Stimulated activated CD8-positive, alpha-beta memory T cell treated with anti-CD3 and anti-CD28 coated beads, Interleukin-12 subunit alpha, Interleukin-12 subunit beta, amount 100 ng/mL, for 1 hour (primary cell): ENCODE measurements at places on chromosomes 1 and 21.

DNA sequence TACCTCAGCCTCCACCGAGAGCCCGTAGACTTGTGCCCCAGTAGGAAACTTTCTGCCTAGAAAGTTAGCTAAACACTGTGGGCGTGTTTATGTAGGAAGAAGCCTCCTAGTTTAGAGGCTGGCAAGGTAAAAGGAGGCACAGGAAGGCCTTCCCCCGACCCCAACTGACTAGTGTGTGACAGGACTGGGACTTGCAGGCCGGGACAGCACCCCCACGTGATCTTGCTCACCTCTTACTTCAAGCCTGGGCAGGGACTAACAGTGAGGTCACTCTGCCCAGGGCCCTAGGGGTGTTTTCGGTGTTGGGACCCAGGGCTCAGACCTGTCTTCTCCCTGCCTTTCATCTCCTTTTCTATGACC is 392 bp upstream of the TAGLN2 start:
- no peak for DNase-seq

DNA sequence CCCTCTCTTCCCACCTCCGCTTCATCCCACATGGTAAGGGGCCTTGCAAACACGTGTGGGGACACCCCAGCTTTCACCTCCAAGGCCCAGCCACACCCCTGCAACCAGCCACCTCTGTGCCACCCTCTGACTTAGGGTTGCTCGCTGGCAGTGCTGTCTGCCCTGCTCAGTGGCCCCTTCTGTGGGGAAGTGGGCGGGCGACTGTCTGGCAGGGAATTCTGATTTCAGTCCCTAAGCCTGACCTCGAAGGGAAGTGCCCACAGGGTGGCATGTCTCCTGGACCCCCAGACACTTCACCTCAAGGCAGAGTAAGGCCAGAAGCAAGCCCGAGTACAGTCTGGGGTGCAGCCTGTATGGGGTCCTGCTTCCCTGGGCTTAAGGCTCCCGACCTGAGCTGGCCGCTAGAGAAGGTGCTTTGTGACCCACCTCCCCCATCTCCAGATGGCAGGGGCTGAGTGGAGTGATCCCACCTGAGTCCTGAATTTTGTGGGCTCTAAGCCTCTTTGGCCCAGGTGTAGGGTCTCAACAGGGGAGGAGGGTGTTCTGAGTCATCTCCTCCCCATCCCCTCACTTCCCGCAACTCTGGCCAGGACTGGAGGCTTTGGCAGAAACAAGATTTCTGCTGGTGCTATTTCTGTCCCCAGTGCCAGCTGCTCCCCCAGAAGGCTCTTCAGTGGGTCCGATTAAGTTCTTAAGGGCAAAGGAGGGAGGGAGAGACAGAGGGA is 7.0 kb downstream of the RD3 start:
- DNase-seq = no peak

DNA sequence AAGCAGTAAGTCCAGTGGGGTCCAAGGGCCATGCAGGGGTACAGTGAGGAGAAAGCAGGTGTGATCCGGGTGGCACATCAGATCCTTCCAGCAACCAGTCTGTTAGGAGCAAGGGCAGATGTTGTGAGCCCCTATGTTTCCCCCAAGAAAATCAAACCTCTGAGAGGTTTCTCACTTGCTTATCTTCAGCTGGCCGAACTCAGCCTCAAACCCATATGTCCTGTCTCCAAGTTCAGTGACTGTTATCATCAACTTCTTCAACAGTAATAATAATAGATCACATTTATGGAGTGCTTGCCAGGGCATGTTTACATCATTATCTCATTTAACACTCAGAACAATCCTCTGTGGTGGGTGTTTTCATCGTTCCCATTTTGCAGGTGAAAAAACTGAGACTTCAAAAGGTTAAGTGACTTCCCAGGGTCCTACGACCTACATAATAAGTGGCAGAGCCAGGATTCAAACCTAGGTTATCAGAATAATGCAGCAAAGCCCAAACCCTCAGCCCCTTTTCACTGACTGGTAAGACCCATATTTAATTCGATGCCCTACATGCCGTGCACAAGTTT is 3.3 kb downstream of the CAPN2 start:
- DNase-seq = no peak

DNA sequence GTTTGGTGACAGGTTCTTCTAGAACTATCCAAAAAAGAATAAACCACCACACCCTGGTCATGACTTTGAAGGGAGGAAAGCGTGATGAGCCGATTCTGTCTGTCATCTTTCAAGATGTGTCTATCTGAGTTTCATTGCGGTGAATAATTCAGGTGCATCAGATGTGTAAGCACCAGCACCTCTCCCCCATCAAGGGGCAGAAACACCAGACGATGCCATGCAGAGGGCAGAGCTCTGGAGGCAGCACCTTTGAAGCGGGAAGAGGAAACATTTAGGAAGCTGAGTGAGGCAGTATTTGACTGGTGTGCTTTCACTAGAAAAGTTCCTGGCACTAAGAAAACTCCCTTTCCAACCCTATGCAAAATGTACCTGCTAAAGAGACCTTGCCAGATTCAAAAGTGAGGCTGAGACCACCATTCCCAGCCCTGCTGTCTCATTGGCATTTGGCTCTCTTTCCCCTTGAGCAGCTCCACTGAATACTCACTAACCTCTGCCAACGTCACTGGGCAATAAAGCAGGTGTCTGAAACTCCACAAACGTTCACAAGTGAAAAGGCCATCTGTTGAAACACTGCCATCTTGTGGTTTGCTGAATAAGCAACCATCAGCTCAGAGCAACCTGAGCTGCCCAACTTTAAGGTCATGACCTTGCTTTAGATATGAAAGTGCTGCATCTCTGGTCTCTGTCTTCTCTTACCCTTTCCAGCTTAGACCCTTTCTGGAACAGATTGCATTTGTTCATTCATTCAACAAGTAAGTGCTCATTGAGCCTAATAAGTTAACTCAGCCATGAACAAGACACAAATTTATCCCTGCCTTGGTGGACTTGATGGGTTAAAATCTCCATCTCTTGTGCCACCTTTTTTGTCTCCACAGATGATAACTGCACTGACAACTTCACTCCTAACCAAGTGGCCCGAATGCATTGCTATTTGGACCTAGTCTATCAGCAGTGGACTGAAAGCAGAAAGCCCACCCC is 228.6 kb downstream of the PAPPA2 start:
- no peak for DNase-seq

- DNase-seq = no peak
These were observed 56.5 kb downstream of the GABPA start for GRCh38 chr21:25791319-25791718.

DNA sequence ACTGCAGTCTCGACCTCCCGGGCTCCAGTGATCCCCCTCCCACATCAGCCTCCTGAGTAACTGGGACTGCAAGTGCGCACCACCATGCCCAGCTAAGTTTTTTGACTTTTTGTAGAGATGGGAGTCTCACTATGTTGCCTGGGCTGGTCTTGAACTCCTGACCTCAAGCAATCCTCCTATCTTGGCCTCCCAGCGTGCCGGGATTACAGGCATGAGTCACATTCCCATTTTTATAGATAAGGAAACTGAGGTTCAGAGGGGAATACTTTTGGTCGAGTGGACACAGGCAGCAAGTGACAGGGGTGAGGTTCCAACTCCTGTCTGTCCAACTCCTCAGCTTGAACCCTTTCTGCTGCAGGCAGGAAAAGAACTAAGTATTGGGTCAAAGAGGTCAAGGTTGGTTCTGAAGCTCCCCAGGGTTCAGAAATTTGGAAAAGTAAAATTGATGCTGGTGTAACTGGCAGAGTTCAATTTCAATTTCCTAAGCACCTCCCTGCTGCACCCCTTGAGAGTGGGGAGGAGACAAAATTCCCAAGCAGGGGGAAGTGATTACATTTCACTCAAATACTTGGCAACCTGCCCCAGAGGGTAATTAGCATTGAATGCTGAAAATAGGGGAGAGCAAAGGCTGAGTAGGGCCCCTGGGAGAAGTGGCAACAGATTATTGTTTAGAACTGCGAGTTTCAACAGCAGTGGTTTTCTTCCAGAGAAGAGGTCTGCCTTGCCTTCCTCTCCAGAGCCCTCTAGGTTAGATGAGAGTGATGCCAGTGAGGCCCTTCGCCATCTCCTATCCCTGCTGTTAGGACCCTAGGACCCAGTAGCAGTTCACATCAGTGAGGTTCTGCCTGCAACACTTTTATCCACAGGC is 17.5 kb upstream of the ALPL start:
- no peak for DNase-seq
